Caco-2 (cell line): ENCODE measurements at places on chromosomes 4 and X. TPM values are rescaled to one million over a fixed set of nuclear protein-coding genes. Genes with fewer than 3 reads are reported as not detected.
A peak's percentile ranks its signal among the peaks of the same experiment; 100 is the strongest.

The PAGE2B gene
- not detected in 2 replicates for total RNA-seq

The MAGEA12 gene
- total RNA-seq: not detected in 2 replicates

The ZNF732 gene
- total RNA-seq: not detected in 2 replicates

The GABRA4 gene
- 7.9 and 8.1 TPM in 2 replicates for total RNA-seq

The ERAS gene
- not detected in 2 replicates for total RNA-seq

The SLC4A4 gene
- total RNA-seq: 0.29 and 0.49 TPM in 2 replicates

The FGB gene
- 29.4 and 37.1 TPM in 2 replicates for total RNA-seq

GRCh38 chrX:30812326-30812725, 76.7 kb downstream of the TAB3 start:
- no peaks in the 10 kb centered on the region for H3K36me3 ChIP-seq
- no peak for DNase-seq
- H3K27ac ChIP-seq: no peak overlapping the region

- H3K36me3 ChIP-seq: no peaks in the 10 kb centered on the region
- no peaks in the 10 kb centered on the region for H3K27me3 ChIP-seq
- H3K4me1 ChIP-seq: no peaks in the 10 kb centered on the region
These were observed 246.1 kb downstream of the NR3C2 start for GRCh38 chr4:148196164-148196563.

- H3K4me3 ChIP-seq: no peak overlapping the region
- H3K27ac ChIP-seq: no peak overlapping the region
- DNase-seq: no peak
- peaks cover 3% of the 10 kb centered on the region for H3K4me1 ChIP-seq
- H3K36me3 ChIP-seq: no peaks in the 10 kb centered on the region
These were observed 69.1 kb downstream of the RASL11B start for GRCh38 chr4:52931243-52931642.

DNA sequence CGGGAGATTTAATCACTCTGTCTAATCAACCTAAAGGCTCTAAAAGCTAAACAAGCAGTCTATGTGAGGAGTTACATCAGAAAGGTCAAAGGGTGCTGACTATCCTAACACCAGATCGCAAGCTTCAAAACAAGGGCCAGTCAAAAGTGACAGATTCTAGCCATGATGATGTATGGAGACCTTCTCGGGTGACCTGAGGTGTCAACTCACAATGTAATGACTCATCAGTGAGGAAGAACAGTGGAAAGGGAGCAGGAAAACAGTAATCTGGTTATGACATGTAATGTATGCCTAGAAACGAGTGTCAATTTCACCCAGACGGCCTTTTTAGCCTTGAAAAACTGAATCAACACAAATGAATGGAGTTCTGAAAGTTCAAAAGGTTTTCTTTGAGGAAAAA, 375.3 kb downstream of the IDS start:
- H3K4me1 ChIP-seq: no peaks in the 10 kb centered on the region
- no peak overlapping the region for H3K27ac ChIP-seq
- H3K36me3 ChIP-seq: no peaks in the 10 kb centered on the region
- DNase-seq: no peak

DNA sequence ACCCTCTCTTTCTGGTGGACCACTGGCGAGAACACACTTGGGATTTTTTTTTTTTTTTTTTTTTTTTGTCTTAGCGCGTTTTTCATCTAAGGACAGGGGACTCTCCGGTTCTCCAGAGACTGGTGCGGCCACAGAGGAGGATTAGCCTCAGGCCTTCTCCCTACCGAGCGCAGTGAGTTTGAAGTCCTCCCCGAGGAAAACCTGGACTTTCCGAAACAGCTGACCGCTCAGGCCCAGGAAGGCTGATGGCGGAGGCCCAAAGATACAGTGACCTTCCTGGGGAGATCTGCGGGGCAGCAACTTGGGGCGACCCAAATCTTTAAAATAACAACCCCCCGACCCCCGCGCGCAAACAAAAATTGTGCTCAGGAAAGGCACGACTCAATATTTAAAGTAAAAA, 9.2 kb downstream of the NKX3-2 start:
- H3K27ac ChIP-seq: no peak overlapping the region
- no peaks in the 10 kb centered on the region for H3K4me1 ChIP-seq
- H3K36me3 ChIP-seq: no peaks in the 10 kb centered on the region
- no peak overlapping the region for H3K4me3 ChIP-seq
- no peak for DNase-seq

GRCh38 chr4:188452097-188452496, 312.9 kb downstream of the TRIML1 start:
- no peak overlapping the region for H3K4me3 ChIP-seq
- H3K36me3 ChIP-seq: no peaks in the 10 kb centered on the region
- DNase-seq: no peak
- H3K4me1 ChIP-seq: no peaks in the 10 kb centered on the region

- H3K27me3 ChIP-seq: no peaks in the 10 kb centered on the region
- no peak overlapping the region for H3K27ac ChIP-seq
- H3K4me3 ChIP-seq: no peak overlapping the region
- no peaks in the 10 kb centered on the region for H3K4me1 ChIP-seq
These were observed 86.5 kb upstream of the LEF1 start for GRCh38 chr4:108255203-108255747.

DNA sequence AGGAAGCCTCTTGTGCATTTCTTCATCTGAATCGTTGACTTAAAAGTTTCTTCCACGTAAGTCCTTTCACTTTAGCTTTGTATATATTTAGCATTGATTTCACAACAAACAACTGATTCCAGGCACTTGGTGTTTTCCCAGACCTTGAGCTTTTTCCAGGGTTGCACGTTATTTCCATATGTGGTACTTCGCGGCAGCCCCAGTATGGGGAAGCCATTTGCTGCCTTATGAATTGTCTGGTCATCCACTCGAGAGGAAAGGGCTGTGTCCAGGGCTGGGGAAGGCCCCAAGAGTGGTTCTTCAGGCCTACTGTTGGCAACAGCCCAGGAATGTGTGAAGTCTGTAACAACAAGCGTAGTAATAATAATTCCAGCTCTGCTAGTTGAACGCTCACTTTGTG, 2.8 kb upstream of the TLR8 start:
- H3K27ac ChIP-seq: no peak overlapping the region
- no peaks in the 10 kb centered on the region for H3K36me3 ChIP-seq
- H3K4me3 ChIP-seq: no peak overlapping the region
- no peaks in the 10 kb centered on the region for H3K4me1 ChIP-seq

DNA sequence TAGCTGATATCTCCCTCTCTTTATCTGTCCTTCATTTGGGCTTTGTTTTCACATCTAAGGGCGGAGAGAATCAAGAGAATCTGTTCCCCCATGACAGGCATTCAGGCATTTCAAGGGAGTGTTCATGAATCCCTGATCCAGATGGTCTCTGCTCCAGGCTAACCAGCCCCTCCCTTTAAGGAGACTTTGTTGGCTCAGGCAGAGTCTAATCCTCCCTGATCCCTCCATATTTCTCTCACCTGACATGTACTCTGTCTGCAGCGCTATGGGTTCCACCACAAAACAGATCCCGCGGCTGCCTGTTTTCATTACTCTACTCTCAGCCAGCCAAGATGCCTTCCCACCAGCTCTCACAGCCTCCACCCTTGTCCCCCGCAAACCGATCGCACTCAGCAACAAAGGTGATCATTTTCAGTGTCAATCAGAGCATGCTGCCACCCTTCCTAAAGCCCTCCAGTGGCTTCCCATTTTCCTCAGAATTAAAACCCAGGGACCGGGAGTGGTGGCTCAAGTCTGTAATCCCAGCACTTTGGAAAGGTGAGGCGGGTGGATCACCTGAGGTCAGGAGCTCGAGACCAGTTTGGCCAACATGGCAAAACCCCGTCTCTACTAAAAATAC, 30.3 kb upstream of the SLC2A9 start:
- DNase-seq: no peak
- peaks cover 88% of the 10 kb centered on the region for H3K4me1 ChIP-seq
- H3K36me3 ChIP-seq: no peaks in the 10 kb centered on the region
- H3K27ac ChIP-seq: peak overlapping the region; percentile 67
- no peaks in the 10 kb centered on the region for H3K27me3 ChIP-seq

DNA sequence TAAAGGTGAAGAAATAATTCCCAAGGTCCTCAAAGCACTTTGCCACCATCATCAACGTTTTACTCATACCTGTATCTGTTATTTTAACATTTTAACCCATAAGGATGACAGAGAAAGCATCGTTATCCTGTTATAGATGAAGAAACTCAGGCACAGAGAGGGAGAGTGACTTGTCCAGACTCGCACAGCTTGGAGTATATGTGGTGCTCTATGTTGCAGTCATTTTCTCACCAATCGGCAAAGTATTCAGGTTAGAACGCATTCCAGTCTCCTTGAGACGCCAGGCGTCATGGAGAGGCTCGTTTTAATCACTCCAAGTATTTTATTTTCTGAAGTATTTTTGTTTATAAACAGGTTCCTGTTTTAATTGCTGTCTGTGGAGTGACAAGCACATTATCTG, 73.5 kb downstream of the IRF2 start:
- H3K4me3 ChIP-seq: no peak overlapping the region
- H3K4me1 ChIP-seq: no peaks in the 10 kb centered on the region
- no peak for DNase-seq

DNA sequence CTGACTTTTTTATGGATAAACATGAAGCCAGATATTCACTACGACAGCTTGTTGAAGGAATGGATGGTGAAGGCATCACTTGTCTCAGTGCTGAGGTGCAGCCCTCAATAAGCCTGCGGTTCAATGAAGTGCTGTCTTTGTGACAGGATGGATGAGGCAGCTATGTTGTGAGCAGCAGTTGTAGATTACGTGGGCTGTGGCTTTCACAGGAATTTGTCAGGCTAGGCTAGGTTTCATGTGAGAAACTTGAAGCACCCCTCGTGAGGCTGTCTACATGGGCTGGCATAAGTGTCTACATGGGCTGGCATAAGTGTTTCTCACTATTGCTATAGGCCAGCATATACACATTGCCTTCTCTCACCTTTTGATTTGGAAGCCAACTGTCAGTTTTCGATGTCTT, 1050.0 kb downstream of the ADGRL3 start:
- no peaks in the 10 kb centered on the region for H3K27me3 ChIP-seq
- no peak overlapping the region for H3K27ac ChIP-seq
- no peaks in the 10 kb centered on the region for H3K4me1 ChIP-seq
- H3K36me3 ChIP-seq: no peaks in the 10 kb centered on the region

- no peak overlapping the region for H3K4me3 ChIP-seq
- no peak for DNase-seq
- peaks cover 3% of the 10 kb centered on the region; the same call in 1 of the 2 replicates for H3K36me3 ChIP-seq
- peak overlapping the region; percentile 31 for H3K27ac ChIP-seq
- H3K4me1 ChIP-seq: peaks cover 44% of the 10 kb centered on the region
These were observed 1.5 kb upstream of the PITX2 start for GRCh38 chr4:110624398-110624780.

DNA sequence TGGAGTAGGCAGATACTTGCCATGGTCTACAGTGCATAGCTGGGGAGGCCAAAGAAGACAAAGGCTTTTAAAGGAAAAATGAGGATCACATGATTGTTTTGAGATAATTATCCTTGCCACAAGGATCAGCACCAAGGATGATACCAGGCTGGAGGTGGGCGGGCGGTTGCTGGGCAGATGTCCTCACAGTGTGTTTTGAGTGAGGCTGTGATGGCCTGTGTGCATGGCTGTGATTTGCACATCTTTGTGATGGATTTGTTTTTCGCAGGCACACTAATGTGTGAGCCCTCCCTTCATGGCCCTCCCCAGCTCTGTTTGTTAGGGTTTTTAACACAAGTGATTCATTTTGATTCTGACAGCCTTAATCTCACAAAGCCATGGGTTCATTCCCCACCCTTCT, 46.8 kb downstream of the RGS12 start:
- no peak overlapping the region for H3K27ac ChIP-seq
- DNase-seq: no peak
- no peaks in the 10 kb centered on the region for H3K36me3 ChIP-seq
- H3K27me3 ChIP-seq: no peaks in the 10 kb centered on the region
- no peak overlapping the region for H3K4me3 ChIP-seq

DNA sequence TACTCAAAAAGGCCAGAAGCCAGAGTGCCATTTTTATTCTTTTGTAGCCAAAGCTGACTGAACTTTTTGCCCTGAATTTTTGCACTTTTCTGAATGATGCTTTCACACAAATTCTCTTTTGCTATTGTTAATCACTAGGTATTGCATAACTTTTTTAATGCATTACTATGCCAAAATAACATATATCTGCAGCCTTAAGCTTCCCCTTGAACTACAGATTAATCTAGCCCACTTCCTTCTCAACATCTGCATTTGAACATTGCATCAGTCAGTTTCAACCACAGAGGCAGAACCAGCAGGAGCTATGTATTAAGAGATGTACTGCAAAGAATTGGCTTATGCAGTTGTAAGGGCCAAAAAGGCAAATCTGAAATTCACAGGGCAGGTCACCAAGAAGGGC, 197.6 kb upstream of the GYPA start:
- H3K4me1 ChIP-seq: peaks cover 19% of the 10 kb centered on the region
- no peaks in the 10 kb centered on the region for H3K36me3 ChIP-seq
- no peaks in the 10 kb centered on the region for H3K27me3 ChIP-seq
- H3K4me3 ChIP-seq: no peak overlapping the region

DNA sequence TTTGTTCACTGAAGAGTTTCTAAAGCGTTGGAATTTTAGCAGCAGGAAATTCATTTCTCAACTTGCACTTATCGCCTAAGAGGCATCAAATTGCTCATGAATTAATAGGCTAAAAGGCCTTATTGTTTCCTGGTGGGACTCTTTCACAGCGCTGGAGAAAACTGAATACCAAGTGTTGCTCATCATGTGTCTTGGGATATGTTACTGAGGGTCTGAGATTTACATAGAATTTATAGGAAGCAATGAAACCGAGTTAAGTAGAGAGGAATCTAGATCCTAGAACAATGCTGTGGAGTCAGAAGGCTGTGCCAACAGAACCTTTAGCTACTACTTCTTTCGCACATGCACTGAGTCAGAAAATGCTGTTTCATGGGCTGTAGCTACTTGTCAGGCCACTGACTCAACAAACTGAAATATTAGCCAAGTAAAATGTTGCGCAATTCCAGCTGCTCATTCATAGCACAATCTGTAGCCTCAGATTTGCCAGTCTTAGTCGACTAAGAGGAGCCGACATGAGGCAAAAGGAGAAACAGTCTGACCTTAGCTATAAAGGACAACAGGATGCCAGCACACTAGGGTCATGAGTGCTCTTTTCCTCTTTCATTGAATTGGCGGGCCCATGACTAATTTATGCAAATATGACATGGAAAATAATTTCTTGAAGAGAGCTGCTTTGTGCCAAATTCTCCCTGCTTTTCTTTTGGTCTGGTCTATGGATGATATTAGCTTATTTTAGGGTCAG, 35.9 kb upstream of the CXCL8 start:
- peak; percentile 15 for DNase-seq
- no peak overlapping the region for H3K27ac ChIP-seq
- no peaks in the 10 kb centered on the region for H3K4me1 ChIP-seq
- no peaks in the 10 kb centered on the region for H3K27me3 ChIP-seq
- no peaks in the 10 kb centered on the region for H3K36me3 ChIP-seq
- H3K4me3 ChIP-seq: no peak overlapping the region

DNA sequence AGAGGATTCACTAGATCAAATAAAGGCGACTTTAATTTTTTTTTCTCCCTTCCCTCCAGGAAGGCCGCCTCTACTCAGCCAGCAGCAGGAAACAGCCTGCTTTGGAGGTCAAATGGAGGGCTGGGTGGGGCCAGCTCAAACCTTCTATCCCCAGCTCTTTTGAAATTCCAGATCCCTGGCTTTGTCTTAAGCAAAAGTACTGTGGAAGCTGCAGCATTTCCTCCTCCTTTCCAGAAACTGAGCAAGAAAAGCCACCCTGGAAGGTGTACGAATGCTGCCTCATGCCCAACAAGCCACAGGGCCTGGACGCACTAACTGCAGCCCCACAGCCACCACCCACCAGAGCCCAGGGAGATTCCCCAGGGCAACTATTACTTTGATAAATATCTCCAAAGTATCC, 55.1 kb upstream of the ZCCHC13 start:
- peaks cover 7% of the 10 kb centered on the region; the same call in 1 of the 2 replicates for H3K4me1 ChIP-seq
- no peaks in the 10 kb centered on the region; the same call in 1 of the 2 replicates for H3K36me3 ChIP-seq
- H3K4me3 ChIP-seq: no peak overlapping the region
- no peaks in the 10 kb centered on the region for H3K27me3 ChIP-seq
- no peak overlapping the region for H3K27ac ChIP-seq

- no peak overlapping the region for H3K4me3 ChIP-seq
- no peaks in the 10 kb centered on the region for H3K27me3 ChIP-seq
- H3K27ac ChIP-seq: no peak overlapping the region
- H3K36me3 ChIP-seq: no peaks in the 10 kb centered on the region
- DNase-seq: no peak
These were observed 253.0 kb downstream of the PTTG2 start for GRCh38 chr4:38213083-38213805.
